Lung microvascular endothelial cell (primary cell): ENCODE measurements at places on chromosomes 11 and 22.

DNA sequence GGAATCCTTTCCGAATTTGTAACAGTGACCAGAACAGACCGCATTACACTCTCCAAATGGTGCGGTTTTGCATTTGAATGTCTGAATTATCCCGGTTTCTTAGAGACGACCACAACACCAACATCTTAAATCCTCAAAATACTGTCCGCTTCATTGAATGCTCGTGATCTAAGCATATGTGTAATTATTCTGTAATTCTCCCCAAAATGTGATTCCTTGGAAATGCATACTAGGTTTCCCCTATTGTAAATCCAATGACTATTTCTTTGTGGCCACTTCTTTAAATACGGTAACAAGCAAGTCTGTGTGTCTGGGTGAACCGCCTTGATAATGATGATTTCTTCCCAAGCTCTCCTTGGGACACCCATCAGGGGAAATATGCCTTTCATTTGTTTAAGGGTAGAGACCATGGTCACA lies 87.3 kb upstream of the DBX1 start:
- no peak for DNase-seq

DNA sequence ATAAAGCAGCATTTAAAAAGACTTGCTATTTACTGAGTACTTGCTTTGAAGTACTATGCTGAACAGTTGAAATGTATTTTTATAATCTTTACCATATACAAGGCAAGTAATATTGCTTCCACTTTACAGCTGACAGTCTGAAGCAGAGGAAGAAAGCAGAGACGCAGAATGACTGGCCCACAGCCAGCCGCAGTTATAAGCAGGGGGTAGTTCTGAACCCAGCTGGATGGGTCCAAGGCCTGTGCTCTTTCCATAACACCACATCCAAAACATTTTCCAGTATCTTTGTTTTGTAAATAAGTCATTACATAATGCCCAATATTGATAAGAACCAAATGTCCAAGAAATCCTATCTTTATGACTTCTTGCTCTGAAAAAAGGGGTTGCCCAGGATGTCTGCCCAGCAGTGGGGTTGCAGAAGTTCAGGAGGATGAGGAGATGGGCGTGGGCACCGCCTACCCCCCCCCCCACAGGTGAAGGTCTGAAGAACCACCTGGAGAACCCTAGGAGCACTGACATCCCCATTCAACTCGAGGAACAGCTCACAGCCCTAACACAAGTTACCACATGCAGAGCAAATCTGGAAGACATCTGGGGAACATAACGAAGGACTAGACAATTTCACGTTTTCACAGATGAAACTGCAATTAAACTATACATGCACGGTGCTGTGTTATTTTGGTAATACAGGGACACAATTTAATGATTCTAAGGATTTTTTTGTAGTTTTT lies 24.2 kb upstream of the YPEL1 start:
- no peak for DNase-seq

DNA sequence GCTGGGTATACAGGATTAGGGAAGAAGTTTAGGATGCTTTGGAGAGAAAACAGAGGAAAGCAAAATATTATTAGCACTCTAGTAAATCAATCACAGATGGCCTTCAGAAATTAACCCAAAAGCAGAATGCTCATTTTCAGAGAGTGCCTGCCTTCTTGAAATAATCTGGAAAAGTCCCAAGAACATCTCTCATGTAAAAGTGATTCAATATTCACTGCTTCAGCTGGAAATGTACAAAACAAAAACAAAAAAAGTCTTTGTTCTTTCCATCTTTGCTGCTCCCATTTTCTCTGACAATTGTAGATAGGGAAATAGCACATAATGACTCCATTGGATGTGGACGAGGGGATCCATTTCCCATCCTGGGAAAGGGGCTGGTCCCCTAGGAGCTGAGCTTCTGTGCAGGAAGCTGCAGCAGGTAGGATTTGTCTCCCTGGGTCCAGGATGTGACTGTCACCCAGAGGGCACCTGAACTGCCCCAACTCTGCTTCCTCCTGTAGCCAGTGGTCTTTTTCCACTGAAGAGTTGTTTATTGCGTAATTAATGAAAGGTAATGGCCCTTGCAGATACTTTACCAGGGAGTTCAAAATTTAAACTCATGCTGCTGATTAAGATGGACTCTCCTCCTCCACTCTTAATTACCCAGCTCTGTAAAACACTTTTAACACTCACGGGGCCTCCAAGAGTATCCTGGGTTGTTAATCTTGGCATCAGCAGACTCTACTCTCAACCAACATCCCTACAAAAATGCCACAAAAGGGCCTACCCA lies 57.9 kb downstream of the SC5D start:
- no peak for DNase-seq

DNA sequence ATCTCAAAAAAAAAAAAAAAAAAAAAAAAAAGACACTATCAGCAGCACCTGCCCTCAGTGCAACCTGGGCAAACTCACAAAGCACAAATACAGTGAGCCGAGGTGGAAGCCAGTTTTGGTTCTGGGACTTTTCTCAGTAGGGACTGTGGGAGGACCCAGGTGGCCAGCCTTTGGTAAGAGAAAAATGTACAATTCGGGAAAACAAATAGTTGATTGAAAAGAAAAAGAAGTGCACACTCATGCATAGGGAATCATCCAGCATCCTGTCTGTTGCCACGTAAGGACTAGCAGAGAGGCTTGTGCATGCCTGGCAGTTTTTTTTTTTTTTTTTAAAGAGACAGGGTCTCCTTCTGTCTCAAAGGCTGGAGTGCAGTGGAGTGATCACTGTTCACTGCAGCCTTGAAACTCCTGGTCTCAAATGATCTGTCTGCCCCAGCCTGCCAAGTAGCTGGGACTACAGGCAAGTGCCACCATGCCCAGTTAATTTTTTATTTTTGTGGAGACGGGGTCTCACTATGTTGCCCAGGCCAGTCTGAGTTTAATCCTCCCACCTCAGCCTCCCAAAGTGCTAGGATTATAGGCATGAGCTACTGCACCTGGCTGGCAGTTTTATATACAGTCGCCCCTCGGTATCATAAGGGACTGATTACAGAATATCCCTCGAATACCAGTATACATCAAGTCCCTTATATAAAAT lies 36.7 kb downstream of the TPST2 start:
- DNase-seq, result peak; percentile 56

GRCh38 chr22:40263191-40263590 lies 83.1 kb upstream of the ADSL start:
- peak; percentile 81 for DNase-seq

DNA sequence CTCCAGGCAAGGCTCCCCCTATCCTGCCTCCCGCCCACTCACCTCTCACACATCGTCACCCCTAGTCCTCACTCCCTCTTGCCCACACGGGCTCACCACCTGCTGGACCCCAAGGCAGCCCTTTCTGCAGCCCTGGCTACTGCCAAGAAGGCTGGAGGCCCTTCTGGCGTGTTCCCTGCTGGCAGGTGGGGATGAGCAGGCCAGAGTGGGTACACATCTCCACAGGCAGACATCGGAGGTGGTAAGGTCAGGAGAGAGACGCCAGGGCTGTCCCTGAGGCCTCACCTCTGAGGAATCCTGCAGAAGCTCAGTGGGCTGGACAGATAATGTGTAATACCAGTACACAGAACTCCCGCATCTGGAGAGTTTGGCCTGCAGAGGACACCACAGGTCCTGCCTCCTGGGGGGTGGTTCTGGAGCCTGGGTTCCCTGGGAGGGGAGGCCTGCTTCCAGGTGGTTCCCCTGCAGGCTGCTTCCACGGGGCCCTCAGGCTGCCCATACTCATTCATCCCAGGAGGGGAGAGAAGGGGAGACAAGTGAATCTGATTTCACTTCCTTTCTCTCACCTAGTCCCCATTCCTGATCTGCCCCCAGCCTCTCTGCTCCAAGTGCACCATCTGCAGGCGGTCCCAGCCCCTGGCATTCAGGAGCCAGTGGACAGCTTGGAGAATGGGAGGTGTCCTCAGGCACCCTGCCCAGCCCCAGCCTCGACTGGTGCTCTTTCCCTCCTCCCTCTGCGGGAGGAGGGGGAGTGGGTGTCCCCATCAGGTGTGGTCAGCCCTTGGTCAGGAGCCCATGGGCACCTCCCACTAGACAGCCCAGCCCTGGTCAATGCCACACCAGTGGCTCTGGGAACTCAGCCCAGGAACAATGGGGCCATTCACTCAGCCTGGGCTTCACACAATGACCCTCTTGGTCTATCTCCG lies 6.1 kb upstream of the CHST1 start:
- DNase-seq, result no peak

GRCh38 chr11:103091064-103091800 lies 728 bp downstream of the DCUN1D5 start:
- DNase-seq, result peak; percentile 56

DNA sequence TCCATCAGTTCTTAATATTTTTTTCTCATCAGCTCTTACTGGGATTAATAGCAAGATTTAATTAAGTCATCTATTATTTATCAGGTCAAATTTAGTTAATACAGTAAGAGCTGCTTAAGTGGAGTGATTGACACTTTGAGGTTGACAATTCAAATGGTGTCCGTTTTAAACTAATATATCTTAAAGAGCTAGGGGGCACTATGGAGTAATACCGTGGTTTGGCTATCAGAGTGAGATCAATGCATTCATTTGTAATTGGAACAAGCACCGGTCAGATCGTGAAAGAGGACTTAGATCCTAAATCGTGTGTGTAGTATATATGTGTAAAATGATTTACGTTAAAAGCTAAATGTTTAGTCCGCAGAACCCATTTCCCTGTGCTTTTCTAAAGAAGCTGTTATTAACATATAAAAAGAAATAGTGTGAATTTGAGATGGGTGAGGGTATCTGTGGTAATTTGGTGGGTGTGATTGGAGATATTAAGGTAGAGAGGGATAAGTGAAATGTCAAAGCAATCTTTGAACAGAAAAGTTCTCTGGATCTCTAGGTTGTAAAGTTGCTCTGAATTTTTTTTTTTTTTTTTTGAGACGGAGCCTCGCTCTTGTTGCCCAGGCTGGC lies 2.3 kb downstream of the SIK2 start:
- DNase-seq, result peak; percentile 58

- no peak for DNase-seq
Measured at GRCh38 chr22:49914256-49914655, 4.0 kb downstream of the ALG12 start.

- DNase-seq, result no peak
Measured at GRCh38 chr11:126419801-126420697, 64.6 kb downstream of the ST3GAL4 start.

DNA sequence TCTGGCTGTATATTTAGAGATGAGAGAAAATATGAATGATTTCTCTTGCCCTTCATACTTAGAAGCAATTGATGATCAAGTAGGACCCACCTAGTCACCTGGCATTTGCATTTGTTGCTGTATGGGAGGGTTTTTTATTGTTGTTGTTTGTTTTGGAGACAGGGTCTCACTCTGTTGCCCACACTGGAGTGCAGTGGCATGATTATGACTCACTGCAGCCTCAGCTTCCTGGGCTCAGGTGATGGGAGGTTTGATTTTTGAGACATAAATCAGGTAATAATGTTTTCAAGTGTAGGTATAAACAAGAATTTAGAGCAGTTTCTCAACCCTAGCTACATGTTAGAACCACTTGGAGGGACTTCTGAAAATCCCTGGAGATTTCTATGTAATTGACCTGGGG lies 63.0 kb downstream of the TNRC6B start:
- no peak for DNase-seq

DNA sequence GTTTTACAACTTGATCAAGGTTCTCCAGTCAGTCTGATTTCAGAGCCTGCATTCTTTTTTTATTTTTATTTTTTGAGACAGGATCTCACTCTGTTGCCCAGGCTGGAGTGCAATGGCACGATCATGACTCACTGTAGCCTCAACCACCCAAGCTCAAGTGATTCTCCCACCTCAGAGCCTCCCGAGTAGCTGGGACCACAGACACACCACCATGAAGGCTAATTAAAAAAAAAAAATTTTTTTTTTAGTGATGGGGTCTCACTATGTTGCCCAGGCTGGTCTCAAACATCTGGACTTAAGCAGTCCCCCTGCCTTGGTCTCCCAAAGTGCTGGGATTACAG lies 117.2 kb upstream of the NAV2 start:
- DNase-seq, result peak; percentile 46

DNA sequence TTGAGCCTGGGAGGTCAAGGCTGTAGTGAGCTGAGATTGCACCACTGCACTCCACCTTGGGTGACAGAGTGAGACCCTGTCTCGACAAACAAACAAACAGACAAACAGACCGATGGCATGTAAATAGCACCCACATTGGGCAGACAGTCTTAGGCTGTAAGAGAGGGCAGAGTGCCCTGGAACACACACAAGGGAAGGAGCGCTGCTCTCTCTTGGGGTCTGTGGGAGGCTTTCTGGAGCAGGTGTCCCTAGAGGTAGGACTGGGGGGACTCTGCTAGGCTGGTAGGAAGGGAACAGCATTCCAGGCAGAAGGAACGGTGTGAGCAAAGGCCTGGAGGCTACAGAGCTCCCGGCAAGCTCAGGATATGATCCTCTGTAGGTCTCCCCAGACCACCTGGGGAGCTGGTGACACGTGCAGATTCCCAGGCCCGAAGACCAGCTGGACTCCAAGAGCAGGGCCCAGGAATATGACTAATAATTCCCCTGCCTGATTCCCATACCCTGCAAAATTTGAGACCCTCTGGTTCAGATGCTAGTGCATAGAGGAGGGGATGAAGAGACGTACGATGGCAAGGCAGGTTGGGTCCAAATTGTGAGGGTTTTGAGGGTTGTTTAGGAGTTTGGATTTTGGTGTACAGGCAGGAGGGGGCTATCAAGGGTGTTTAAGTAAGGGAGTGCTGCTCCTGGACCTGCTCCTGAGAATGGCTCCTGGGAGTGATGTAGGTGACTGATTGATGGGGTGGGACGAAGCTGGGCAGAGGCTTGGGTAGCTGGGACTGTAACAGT lies 11.6 kb downstream of the SMIM38 start:
- DNase-seq, result no peak

- no peak for DNase-seq
Measured at GRCh38 chr11:9714272-9714940, 50.5 kb downstream of the SWAP70 start.
